ENCODE measurements at places on chromosomes 12 and 14. TPM values are rescaled to one million over a fixed set of nuclear protein-coding genes. Genes with fewer than 3 reads are reported as not detected.

DNA sequence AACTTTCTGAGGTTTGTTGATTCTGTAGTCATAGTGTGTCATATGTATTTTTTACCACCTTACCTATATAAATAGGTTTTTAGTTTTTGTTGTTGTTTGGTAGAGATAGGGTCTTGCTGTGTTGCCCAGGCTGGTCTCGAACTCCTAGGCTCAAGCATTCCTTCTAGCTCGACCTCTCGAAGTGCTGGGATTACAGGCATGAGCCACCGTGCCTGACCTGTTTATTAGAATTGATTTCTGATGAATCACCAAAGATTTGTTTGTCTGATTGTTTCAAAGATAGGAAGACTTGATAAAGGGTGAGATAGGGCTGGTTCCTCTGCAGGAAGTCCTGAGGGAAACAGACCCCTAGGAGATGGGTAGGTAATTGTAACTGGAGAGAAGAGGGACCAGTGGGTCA is 481.6 kb downstream of the PCNX1 start:
- DNase-seq, result no peak

- DNase-seq, result no peak
These were observed 903.8 kb downstream of the BCL11B start for GRCh38 chr14:98368221-98368620.

GRCh38 chr14:39733741-39734140 is 301.5 kb upstream of the FBXO33 start:
- DNase-seq, result no peak

The MRPL42 gene
- 131 TPM for total RNA-seq

DNA sequence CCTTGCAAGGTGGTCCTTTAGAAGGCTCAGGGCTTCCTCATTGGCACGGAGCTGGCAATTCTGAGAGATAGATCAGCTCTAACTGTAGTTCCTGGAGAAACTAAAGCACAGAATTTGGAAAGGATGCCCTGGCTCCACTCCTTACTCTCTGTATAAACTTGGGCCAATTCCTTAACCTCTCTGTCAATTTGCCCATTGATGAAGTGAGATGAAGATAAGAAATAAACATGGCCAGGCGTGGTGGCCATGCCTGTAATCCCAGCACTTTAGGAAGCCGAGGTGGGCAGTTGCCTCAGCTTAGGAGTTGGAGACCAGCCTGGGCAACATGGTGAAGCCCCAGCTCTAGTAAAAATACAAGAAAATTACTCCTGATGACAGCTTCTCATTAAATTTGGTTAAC is 34.0 kb upstream of the COX6A1 start:
- DNase-seq, result no peak
